ENCODE measurements at places on chromosomes 4 and X.

GRCh38 chrX:44105228-44105913 lies 132.2 kb upstream of the NDP start:
- DNase-seq = no peak

GRCh38 chrX:133609166-133609565 lies 193.9 kb upstream of the GPC4 start:
- no peak for DNase-seq

- DNase-seq = no peak
These were observed 235.6 kb downstream of the TRIML1 start for GRCh38 chr4:188374871-188375270.

GRCh38 chr4:185011408-185011807 lies 6.9 kb upstream of the HELT start:
- DNase-seq = no peak

DNA sequence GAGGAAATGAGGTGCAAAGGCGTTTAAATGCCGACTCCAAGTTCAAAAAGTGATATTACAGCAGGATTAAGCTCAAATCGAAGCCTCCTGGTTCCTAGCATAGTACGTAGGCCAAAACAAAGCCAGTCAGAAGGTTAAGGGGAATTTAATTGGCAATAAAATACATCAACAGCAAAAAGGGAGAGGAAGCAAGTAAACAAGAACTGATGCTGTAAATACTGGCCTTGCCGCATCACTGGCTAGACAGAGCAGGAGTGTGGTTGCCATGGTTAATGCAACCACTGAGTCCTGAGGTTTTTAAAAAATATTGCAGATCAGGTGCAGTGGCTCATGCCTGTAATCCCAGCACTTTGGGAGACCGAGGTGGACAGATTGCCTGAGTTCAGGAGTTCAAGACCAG lies 63.2 kb upstream of the FBXW7 start:
- DNase-seq = no peak

DNA sequence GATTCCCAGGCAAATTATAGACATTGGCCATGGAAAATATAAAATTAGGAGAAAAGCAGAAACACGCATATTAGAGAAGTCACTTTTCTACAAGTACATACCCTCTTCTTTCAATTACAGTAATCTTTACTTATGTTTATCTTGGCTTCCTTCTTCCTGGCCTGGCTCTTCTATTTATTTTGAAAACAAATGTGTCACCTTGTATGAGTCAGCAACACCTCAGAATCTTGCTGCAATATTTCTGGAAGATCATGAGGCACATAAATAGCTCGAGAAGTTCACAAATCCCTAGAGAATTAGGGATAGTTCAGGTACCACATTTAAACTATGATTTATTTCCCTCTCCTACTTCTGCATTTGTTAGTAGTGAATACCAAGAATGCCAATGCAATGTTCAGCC lies 124.6 kb downstream of the ANOS1 start:
- DNase-seq = no peak
